Left ventricle myocardium superior (tissue), 1 donor: ENCODE measurements at places on chromosomes 1 and 21. TPM values are rescaled to one million over a fixed set of nuclear protein-coding genes. Genes with fewer than 3 reads are reported as not detected.

The SLAMF8 gene
- 2.4 TPM for total RNA-seq

DNA sequence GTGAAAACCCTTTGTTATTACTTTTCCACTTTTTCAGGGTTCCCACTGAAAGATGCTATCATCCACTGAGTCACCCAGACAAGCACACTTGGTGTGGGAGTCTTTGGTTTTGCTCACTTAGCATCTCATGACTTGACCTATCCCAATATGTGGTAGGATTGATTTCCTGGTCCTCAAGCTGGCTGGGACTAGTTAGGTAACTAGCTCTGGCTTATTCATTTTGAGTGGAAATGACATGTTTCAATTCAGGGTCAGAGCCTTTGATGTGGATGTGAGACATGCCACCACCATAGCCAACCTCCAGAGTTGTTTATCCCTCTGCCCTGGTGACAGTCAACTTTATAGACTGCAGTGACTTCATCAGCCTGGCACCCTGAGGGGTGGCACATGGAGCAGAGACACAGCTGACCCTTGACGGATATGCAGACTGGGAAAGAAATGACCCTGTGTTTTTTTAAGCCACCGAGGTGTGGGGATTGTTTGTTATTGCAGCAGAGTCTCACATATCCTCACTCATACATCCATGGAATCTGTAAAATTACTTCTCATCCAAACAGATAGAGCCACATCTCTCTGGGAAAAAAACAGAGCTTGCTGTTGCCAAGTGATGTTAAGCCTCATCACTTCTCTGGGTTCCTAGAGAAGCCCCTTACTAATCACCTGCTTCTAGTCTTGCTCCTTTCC is 699.9 kb downstream of the MATN1 start:
- no peak for DNase-seq

DNA sequence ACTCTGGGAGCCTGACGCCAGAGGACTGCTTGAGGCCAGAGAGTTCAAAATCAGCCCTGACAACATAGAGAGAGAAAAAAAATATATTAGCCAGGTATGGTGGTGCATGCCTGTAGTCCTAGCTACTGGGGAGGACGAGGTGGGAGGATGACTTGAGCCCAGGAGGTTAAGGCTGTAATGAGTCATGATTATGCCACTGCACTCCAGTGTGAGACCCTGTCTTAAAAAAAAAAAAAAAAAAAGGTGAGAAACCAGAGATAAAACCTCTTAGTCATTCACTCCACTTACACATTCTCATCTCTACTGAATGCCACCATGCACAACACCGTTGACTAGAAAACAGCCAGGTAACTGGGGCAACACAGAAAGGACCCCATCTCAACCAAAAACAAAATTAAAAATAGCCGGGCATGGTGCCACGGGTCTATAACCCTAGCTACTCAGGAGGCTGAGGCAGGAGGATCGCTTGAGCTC is 178.1 kb downstream of the SLC45A1 start:
- DNase-seq: no peak

DNA sequence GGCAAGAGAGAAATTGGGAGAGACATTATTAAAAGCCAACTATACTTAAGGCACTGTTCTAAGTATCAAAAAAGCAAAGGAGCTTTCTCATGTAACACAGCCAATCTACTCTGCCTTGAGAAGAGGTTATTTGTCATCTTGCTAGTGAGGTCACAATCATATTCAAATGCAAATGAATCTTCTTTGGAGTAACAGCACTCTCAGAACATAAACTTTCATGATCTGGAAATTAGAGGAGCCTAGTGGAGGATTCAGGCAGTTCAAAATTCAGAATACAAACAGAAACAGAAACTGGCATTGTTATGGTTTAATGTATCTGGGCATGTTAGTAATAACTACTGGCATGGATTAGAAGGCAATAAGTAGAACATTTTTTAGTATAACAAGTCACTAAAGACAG is 57.4 kb downstream of the ARID4B start:
- DNase-seq: no peak

DNA sequence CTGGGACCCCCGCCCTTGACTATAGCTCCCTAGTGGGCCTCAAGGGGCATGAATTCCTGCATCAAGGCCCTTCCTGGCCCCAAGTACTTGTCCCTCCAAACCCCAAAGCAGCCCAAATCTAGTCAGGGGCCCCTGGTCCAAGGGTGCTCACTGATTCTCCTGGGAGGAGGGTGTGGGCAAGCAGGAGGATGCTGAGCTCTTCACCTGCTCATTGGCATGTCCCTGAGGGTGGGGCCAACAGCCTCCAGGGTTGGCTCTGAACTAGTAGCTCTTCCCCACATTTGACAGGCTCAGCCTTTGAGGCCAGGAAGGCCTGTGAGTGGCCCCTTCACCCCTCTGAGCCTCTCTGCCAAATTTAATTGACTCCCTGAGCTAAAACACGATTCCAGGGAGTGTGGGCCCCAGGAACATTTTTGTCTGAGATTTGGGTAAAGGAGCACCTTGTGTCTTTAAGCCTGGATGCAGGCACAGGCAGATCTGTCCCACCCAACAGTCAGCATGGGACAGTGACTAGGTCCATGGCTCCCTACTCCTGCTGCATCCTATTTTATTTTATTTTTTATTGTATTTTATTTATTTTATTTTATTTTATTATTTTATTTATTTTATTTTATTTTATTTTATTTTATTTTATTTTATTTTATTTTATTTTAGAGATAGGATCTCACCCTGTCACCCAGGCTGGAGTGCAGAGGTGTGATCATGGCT is 11.0 kb upstream of the WNT9A start:
- no peak for DNase-seq

DNA sequence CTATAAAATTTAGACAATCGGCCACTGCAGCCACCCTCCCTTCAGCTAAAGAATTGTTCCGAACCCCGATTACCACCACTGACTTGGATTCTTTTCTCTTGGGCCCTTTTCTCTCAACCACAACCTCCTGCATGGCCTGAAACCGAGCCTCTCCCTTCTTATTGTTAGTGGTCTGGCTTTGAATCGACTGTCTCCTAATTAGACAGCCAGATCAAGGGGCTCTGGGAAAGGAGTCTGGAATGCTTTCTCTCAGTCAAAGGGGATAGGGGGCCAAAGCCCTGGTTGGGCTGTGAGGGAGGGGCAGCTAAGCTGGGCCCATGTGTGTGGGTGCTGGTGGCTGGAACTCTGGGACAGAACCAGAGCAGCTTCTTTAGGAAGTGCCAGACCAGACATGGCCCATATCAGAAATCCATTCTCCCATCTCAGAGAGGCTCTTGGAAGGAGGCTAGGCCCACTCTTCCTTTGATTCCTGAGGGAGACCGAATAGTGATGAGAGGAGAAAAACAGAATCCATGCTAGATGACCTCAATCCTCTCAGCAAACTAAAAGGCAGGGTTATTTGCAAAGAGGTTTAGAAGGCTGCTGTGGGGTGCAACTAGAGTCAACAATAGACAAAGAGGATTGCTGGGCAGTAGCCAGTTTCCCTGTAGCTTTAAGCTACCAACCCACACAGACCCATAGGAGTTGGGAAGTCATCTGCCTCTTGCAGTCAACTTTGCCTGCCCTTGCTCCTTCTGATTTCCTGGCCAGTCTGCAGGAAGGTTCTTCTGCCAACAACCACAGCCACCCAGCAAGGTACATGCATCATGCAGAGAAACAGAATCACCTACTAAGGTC is 117.6 kb downstream of the AK5 start:
- no peak for DNase-seq
